NCI-H460 (cell line): ENCODE measurements at places on chromosomes 16 and 17.

GRCh38 chr16:13560151-13560550 is 359.8 kb upstream of the ERCC4 start:
- DNase-seq, result no peak

GRCh38 chr16:82716361-82716855 is 89.6 kb downstream of the CDH13 start:
- no peak for DNase-seq

GRCh38 chr16:84071121-84071520 is 28.5 kb upstream of the SLC38A8 start:
- DNase-seq, result no peak

- DNase-seq, result no peak
Observed at GRCh38 chr16:90032674-90033331, 13.5 kb upstream of the DBNDD1 start.

- DNase-seq, result peak; percentile 7
Observed at GRCh38 chr17:49361129-49361901, 735 bp downstream of the ZNF652 start.

DNA sequence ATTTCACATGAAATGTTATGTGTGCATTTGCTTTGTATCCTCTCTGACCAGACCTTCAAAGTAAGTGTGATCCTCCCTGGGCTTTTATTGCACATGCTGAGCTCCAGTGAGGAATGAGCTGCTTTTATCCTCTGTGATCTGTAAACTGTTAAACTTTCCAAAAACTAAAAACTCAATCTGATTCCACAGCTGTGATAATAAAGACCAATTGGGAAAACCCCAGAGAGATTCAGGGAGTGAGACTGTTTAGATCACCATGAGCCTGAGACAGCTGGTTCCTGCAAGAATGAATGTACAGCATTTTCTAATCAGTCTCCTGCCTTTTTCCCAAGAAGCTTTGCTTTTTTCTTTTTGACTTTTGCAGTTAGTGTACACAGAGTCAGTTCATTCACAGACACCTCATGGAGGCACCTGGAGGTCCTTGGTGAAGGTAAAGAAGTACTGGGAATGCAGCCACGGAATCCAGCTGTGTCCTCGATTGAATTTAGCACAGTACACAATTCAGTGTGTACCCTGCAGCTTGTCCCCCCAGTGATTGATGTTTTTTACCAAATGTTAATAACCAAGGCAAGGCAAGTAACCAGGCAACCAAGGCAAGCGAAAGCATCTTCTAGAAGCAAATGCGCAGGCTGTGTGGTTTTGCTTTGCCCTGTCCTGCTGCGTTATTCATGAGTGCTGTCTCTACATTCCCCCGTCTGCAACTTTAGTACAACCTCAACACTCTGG is 182.6 kb downstream of the LGALS9B start:
- DNase-seq, result no peak

GRCh38 chr16:66713076-66713475 is 16.5 kb upstream of the CMTM4 start:
- no peak for DNase-seq

DNA sequence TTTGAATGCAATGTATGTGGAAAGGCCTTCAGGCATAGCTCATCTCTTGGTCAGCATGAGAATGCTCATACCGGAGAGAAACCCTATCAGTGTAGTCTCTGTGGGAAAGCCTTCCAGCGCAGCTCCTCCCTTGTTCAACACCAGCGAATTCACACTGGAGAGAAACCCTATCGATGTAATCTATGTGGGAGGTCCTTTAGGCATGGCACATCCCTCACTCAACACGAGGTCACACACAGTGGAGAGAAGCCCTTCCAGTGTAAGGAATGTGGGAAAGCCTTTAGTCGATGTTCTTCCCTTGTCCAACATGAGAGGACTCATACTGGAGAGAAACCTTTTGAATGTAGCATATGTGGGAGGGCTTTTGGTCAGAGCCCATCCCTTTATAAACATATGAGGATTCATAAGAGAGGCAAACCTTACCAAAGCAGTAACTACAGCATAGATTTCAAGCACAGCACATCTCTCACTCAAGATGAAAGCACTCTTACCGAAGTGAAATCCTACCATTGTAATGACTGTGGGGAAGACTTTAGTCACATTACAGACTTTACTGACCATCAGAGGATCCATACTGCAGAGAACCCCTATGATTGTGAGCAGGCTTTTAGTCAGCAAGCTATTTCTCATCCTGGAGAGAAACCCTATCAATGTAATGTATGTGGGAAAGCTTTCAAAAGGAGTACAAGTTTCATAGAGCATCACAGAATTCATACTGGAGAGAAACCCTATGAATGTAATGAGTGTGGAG is 24.7 kb downstream of the ZFP90 start:
- no peak for DNase-seq
